Chondrocyte (in vitro differentiated cells): ENCODE measurements at places on chromosomes 5 and 9. TPM values are rescaled to one million over a fixed set of nuclear protein-coding genes. Genes with fewer than 3 reads are reported as not detected.
A peak's percentile ranks its signal among the peaks of the same experiment; 100 is the strongest.

Gene FIBCD1
- 6.8 to 81.5 TPM (median 8.3 TPM) in 3 replicates for total RNA-seq

Gene ANKS6
- 13.4 to 17.2 TPM (median 17.1 TPM) in 3 replicates for total RNA-seq

Gene IL4
- total RNA-seq = not detected in 3 replicates

Gene GADD45G
- total RNA-seq = 1.5 to 4.6 TPM (median 3.2 TPM) in 3 replicates

GRCh38 chr5:81121836-81122630 lies 111.1 kb upstream of the CKMT2 start:
- no peaks in the 10 kb centered on the region for H3K4me1 ChIP-seq
- DNase-seq = no peak
- no peaks in the 10 kb centered on the region for H3K36me3 ChIP-seq
- H3K4me3 ChIP-seq = no peak overlapping the region

DNA sequence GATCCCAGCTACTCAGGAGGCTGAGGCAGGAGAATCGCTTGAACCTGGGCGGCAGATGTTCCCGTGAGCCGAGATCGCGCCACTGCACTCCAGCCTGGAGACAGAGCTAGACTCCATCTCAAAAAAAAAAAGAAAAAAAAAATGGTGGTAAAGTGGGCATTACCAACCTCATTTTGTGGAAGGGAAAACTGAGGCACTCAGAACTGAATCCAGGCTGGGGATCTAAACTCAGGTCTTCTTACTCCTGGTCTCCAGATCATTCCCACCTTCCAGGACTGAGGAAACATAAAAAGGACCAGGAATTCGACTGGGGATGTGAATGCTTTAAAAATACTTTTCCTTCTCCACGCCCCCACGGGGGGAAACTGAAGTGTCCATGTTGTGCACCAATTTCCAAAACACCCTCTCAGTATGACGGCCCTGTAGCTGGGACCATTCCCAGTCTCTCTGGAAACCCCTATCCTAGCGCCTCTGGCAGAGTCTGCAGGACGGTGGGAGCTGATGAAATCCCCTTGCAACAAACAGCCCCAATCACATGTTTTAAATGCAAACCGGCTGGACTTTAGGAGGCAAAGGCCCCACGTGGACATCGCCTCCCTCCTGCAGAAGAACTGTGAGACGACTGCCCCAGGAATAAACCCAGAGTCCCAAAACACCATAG lies 8.9 kb upstream of the AKNA start:
- peak overlapping the region; percentile 95 for H3K4me3 ChIP-seq
- DNase-seq = no peak
- peaks cover 44% of the 10 kb centered on the region for H3K4me1 ChIP-seq
- H3K27ac ChIP-seq = peak overlapping the region; percentile 97
- H3K36me3 ChIP-seq = peaks cover 1% of the 10 kb centered on the region
- H3K27me3 ChIP-seq = no peaks in the 10 kb centered on the region

DNA sequence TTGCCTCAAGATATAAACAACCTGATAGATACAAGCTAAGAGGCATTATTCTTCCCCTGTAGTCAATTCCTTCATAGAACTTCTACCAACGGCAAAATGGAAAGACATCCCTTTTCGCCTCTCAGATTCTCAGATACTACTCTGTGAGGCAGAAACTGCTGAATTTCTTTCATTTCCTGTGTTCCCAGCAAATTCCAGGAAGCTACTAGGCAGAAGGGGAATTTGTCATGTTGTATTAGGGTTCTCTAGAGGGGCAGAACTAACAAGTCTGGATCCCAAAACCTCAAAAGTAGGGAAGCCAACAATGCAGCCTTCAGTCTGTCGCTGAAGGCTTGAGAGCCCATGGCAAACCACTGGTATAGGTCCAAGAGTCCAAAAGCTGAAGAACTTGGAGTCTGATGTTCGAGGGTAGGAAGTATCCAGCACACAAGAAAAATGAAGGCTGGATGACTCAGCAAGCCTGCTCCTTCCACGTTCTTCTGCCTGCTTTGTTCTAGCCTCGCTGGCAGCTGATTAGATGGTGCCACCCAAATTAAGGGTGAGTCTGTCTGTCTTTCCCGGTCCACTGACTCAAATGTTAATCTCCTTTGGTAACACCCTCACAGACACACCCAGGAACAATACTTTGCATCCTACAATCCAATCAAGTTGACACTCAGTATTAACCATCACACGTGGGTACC lies 15.2 kb downstream of the RNF180 start:
- DNase-seq = no peak
- no peaks in the 10 kb centered on the region for H3K36me3 ChIP-seq
- no peak overlapping the region for H3K4me3 ChIP-seq
- no peak overlapping the region for H3K27ac ChIP-seq
- H3K27me3 ChIP-seq = no peaks in the 10 kb centered on the region
- H3K4me1 ChIP-seq = peaks cover 3% of the 10 kb centered on the region

DNA sequence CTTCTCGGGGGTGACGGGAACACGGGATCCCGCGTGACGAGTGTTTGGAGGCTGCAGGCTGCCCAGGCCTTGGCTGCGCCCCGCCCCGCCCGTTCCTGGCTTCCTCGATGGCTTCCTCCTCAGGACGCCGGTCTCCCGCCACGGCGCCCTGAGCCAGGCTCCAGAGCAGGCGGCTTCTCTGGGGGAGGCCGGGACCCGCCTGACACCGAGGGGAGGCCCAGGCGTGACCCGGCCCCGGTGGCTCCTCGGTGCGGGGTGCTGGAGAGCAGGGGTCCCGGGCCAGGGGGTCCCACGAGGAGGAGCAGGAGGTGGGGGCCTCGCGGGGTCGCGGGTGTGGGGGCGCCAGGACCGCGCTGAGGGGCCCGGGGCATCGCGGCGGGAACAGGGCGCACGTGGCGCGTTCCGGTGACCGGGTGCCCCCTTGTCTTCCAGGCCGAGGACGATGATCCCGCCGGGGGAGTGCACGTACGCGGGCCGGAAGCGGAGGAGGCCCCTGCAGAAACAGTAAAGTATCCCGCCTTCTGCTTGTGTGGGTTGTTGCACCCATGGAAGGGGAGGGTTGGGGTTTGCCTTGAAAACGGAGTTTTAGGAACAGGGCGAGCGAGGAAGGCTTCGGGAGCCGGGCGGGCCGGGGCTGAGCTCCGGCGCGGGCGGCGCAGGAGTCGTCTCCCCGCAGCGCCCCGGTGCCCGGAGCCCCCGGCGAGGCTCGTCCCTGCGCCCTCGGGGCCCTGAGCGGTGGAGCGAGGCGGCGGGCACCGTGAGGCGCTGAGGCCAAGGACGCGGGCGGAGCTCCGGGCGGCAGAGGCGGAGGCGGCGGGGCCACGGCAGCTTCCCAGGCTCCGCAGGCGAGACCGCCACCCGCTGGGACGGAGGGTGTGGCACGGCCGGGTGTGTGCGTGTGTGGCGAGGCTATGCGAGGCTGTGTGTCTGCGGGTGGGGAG lies 22.2 kb downstream of the AHRR start:
- H3K27ac ChIP-seq = peak overlapping the region; percentile 77
- peak overlapping the region; percentile 71 for H3K4me3 ChIP-seq
- H3K36me3 ChIP-seq = peaks cover 6% of the 10 kb centered on the region
